ENCODE measurements at places on chromosomes 1 and 21.

DNA sequence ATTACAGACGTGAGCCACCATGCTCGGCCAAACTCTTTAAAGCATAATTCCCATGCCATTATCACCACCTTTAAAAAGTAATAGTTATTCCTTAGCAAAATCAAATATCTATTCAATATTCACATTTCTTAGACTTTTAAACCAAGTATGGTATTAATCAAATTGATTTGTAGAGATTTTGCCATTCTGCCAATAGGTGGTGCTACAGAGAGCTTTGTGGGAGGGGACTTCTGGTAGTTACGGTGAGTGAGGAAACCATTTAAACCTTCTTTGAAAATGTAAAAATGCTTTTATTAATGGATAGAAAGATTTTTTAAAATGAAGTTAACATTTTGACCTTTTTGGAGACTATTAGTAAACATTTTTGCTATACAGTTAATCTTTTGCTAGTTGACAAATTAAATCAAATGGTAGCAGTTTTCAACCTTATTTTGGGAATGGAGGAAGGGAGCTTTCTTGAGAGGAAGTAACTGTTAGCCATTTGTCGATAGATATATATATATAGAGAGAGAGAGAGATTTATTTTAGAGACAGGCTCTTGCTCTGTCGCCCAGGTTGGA lies 19.3 kb downstream of the IARS2 start:
- DNase-seq = no peak

- DNase-seq = no peak
Observed at GRCh38 chr1:13996334-13996733, 296.3 kb downstream of the PRDM2 start.

DNA sequence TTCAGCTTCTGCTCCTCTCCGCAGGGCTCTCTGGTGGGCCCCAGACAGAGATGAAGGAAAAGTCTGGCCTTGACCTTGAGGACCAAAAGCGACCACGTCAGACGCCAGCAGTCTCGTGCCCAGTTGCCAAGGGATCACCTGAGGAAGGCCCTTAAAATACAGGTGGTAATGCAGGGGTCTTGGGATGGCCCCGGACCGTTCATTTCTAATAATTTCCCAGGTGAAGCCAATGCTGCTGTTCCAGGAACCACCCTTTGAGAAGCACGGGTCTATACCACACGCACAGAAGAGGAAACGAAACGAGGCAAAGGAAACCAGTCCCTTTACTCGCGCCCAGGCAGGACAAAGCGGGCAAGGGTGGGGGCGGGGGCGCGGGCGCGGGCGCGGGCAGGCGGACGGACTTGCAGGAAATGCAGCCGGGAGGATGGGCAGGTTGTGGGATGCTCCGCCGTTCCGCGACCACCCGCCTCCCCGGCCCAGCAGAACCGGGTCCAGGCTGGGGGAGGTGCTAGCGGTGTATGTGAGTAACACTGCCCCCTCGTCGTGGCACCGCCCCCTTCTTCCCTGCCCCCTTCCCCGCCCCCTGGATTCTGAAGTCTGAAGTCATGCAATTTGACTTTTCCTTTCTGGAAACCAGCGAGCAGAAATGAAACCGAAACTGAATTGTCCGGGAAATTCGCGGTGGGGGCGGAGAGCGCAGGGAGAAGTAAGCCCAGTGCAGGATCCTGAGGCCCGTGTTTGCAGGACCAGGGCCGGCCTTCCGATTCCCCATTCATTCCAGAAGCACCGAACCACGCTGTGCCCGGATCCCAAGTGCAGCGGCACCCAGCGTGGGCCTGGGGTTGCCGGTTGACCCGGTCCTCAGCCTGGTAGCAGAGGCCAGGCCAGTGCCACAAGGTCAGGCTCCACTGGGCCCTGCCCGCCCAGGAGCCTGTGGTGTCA lies 5.8 kb upstream of the MX1 start:
- peak; percentile 92 for DNase-seq

GRCh38 chr1:48114596-48115382 lies 107.7 kb upstream of the SLC5A9 start:
- DNase-seq = no peak

DNA sequence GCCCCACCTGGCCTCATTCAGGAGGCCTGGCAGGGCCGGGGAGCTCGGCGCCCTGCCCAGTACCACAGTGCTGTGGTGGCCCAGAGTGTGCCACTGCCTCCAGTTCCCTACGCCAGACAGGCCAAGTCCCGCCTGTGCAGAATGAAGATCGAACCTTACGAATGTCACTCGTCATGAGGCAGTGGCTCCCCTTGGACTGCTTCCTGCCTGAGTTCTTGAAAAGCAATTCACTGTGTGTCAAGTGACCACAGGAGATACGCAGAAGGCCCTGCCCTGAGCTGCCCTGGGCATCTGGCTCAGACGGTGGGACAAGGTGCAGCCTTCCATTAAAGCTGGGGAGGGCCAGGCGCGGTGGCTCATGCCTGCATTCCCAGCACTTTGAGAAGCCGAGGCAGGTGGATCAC lies 49.6 kb upstream of the LRP8 start:
- DNase-seq = peak; percentile 26

- no peak for DNase-seq
Observed at GRCh38 chr1:201941420-201942128, 4.8 kb downstream of the LMOD1 start.

- DNase-seq = peak; percentile 87
Observed at GRCh38 chr1:111507411-111508201, 4.2 kb upstream of the ADORA3 start.

GRCh38 chr21:26554365-26554764 lies 18.7 kb downstream of the CYYR1 start:
- no peak for DNase-seq

DNA sequence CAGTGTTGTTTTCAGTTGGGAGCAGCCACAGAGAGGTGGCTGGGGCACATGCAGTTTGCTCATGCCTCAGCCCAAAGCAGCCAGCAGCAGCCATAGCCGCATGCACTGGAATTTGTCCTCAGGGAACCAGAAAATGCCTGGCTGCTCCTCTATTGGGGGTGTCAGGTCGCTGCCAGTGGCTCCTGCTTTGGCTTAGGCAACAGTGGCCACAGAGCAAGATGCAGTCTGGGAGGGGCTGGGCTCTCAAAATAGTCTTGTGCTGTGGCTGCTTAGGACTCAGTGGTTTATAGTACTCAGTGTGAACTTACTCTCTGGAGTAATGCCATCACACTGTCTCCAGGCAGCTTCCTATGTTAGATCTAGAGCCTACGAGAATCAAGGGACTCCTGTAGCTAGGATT lies 25.0 kb downstream of the CD55 start:
- no peak for DNase-seq

DNA sequence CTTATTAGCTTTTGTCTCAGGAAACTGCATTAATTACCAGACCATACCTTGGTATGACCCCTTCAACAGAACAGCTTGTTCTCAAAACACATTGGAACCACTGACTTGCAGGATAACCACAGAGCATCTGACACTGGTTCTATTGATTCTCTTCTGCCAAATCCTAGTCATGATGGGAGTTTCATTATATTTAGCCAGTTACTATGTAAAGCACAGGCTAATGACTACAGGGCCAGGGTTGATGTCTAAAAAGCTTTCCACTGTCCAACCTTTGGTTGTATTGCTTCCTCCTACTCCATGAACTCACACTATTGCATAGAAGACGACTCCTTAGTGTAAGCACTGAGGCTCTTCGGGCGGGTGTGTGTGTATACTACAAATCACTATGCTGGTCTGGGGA lies 3.8 kb downstream of the STMN1 start:
- no peak for DNase-seq

DNA sequence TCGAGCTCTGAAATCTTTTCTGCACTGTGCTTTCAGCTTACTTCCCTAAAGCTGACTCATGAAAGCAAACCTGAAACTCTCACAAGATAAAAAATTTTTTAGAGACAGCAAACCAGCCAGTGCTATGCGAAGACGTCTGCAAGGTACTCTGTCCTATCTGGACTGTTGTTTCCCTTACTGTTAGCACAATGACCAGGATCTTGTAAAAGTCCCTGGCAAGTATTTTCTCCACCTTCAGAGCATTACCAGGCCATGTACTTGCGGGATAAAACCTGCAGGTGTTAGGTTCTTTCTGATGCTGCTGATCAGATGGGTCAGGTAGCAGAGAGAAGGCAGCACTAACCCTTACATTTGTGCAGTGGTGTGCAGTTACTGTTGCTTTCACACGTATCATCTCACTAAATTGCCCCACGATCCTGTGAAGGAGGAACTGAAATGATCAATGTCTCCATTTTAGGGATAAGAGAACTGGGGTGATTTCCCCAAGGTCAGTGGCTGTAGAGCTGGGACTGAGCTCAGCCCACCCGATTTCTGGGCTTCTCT lies 56.6 kb downstream of the PLXNA2 start:
- no peak for DNase-seq

Measured in sciatic nerve (tissue), 2 donors.